Activated CD8-positive, alpha-beta T cell treated with anti-CD3 and anti-CD28 coated beads for 36 hours (primary cell): ENCODE measurements at places on chromosomes 16 and 17.

DNA sequence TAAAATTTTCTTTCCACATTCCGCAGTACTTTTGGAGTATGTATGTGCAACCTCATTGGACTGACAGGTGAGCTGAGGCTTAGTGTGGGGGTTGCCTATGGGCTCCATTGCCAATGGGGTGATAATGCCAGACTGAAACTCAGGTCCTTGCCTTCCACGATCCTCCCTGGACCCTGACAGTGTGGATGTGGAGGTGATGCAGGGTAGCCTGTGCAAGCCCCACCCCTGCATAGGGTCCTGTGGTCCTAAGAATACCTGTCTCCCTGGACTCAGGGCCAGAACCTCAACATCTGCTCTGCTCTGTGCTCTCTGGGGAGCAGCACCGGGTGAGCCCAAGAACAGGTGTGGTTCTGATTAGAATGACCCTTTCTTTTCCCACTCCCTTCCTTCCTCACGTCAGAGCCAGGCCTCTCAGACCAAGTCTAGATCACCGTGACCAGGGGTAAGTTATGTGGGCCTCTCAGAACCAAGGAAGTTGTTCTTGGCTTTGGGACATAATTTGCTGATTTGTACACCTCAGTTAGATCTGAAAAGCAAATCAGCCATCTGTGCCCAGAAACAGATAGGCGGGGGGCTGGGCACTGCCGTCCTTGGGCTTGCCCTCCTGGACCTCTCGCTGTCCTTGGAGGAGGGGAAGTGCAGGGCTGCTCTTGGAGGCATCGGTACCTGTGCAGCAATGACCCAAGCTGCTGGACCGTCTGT lies 8.4 kb upstream of the TNS4 start:
- peaks cover 4% of the 10 kb centered on the region for H3K27me3 ChIP-seq
- H3K36me3 ChIP-seq = no peaks in the 10 kb centered on the region
- no peak for DNase-seq
- no peak overlapping the region for H3K27ac ChIP-seq

- no peaks in the 10 kb centered on the region for H3K27me3 ChIP-seq
- H3K4me3 ChIP-seq = peak overlapping the region; percentile 49
- peaks cover 4% of the 10 kb centered on the region for H3K36me3 ChIP-seq
- DNase-seq = peak; percentile 80
- peaks cover 9% of the 10 kb centered on the region for H3K4me1 ChIP-seq
These were observed 36.1 kb upstream of the ZC3H18 start for GRCh38 chr16:88533932-88534637.

DNA sequence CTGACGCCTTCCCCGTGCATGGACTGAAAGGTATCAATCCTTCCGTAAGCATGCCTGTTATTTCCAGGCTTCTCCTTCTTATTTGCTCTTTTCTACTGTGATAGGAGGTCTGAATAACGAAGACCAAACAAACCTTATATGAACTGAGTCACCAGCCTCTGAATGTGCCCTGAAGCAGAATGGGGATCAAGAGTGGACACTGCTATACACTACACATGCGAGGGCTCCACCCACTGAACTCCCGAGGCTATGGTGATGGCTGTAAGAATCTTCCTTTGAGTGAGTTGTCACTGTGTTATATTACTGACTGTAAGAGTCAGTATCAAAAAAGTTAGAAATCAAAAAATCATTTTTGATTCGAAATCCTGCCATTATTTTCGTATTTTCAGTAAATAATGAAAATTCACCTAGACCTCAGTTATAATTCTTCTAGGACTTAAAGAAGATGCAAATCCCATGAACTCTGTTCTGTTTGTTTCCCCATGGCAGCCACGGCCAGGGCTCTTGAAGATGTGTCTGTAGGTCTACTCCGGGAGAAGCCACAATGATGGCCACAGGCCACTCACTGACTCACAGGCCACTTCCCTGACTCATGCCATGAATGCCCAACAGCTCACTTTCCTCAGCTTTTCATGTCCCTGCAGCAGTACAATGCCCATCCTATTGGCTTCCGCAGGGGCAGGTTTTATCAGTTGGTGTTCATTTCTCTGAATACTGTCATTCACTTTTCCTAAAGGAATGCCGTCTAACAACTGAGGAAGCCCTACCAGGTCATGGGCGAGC lies 54.7 kb downstream of the ZZEF1 start:
- peaks cover 32% of the 10 kb centered on the region for H3K36me3 ChIP-seq
- no peak for DNase-seq

GRCh38 chr17:71969500-71969899 lies 151.3 kb upstream of the SOX9 start:
- H3K27me3 ChIP-seq = no peaks in the 10 kb centered on the region
- H3K27ac ChIP-seq = no peak overlapping the region
- no peak overlapping the region for H3K4me3 ChIP-seq
- no peak for DNase-seq
- no peaks in the 10 kb centered on the region for H3K36me3 ChIP-seq

DNA sequence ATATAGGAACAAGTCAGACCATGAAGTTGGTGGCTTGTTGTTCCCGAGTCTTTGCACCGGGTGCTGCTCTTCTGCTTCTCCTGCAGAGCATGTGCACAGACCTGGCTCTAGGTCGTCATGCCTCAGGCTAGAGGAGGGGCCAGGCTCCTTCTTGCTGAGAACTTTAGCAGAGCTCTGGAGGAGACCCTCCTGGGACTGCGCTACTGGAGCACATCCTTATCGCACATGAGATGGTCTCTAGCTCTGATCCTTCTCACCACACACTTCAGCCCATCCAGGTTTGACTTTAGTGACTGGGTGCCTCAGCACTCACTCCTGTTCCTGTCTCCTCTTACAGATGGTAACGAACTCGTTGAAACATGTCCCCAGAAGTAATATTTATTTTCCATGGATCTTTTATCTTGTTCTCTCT lies 14.9 kb downstream of the FOXK2 start:
- H3K27me3 ChIP-seq = no peaks in the 10 kb centered on the region
- no peak for DNase-seq
- peaks cover 5% of the 10 kb centered on the region for H3K36me3 ChIP-seq
- H3K4me3 ChIP-seq = no peak overlapping the region

DNA sequence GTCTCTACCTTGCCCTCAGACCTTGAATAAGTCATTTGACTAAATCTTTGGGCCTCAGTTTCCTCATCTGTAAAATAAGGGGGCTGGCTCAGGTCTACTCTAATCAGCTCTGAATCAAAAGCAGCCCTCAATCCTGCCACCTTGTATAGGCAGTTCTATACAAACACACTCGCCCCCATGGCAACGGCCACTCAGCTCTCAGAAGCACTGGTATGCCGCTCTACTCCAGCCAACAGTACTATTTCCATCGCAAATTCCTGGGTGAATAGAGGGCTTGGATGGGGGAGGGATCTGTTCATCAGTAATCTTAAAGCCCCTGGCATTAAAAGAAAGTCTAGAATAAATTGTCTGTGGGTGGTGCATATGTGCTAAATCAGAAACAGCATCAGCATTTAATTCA lies 21.2 kb upstream of the TAOK1 start:
- no peak for DNase-seq
- no peaks in the 10 kb centered on the region for H3K27me3 ChIP-seq
- H3K4me3 ChIP-seq = no peak overlapping the region

DNA sequence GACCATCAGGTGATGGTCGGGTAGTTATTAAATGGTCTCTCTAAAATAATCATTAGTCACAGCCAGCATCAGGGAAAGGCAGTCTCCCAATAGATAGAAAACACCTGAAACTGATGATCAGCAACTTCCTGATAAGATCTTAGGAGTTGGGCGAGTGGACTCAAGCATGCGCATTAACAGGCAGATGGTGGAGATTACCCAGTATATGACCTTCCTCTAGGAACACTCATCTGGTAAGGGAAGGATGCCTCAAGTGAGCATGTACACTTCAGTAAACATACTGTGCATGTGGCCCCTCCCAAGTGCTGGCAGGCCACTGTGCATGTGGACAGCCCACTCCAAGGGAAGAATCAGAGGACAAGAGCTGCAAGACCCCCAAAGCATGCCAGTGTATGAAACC lies 105.9 kb downstream of the ABCC12 start:
- H3K27ac ChIP-seq = no peak overlapping the region
- no peak for DNase-seq
- H3K4me1 ChIP-seq = no peaks in the 10 kb centered on the region
- H3K4me3 ChIP-seq = no peak overlapping the region
- H3K27me3 ChIP-seq = peaks cover 10% of the 10 kb centered on the region
- H3K36me3 ChIP-seq = no peaks in the 10 kb centered on the region
